ENCODE measurements at places on chromosomes 1 and 21.
A peak's percentile ranks its signal among the peaks of the same experiment; 100 is the strongest.

DNA sequence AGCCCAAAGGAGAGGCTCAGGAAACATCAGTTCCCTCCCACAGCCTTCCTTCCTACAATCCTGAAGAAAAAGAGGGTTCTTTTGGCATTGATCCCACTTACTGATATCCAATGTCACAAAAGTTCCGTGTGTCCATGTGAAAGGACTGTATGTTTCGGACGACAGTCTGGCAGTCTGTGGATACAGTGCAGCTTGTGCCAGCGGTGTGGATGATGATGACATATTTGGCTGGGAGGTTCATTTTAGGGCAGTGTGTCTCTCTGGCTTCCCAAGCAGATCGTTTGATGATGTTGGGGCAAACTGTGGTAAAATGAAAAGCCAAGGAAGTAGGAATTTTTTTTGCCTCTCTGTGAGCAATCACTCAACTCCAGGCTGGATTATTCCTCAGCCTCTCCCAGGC lies 10.4 kb downstream of the PGLYRP3 start:
- no peak for DNase-seq

DNA sequence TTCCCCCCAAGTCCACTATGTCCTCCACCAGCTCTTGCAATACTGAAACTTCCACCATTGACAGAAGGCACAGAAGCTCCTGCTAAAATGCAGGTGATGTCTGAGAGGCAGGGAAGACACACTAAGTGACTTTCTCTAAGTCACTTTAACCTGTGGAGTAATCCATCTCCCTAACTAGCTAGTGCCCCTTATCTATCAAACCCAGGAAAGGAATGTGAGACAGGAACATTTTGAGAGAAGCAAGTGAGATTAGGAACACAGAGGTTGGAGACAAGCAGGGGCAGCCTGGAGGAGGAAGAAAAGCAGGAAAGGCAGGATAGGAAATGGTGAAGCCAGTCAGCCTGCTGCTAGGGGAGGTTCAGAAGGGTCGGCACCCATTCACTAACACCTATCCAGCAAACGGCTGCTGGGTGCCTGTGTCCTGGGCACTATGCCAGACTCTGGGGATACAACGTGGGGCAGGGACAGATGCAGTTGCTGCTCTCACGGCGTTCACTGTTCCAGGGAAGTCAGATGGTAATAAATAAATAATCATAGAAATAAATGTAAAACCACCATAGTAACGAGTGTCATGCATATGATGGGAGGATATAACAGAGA lies 7.0 kb downstream of the GPA33 start:
- no peak for DNase-seq

DNA sequence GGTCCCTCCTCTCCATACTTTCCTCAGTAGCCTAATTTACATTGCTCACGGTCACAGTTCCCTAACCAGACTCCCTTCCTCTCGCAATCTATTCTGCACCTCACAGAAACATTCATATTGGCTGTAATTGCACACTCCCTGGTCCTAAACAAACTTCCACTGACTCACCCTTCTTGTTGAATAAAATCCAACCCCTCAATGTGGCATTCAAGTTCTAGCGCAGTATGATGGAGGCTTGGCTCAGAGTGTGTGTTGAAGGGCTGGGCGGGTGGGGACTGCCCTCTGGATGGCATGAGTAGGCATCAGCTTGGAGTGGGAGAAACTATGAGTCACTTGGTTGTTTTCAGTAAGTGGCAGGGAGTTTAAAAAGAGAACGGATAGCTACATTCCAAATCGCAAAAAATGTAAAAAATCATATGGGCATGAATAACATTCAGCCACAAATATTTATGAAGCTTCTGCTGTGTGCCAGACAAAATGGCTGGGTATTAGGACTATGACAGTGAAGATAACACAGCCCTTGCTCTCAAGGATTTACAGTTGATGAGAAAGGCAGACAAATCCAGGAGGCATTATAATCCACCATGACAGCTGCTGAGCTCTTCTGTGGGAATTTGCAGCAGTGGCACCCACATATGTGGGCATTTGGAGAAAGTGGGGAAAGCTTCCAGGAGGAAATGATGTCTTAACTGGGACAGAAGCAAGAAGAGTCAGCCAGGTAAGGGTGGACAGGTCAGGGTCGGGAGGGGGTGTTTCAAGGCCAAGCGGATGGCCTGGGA lies 42.2 kb upstream of the LYST start:
- DNase-seq: no peak

DNA sequence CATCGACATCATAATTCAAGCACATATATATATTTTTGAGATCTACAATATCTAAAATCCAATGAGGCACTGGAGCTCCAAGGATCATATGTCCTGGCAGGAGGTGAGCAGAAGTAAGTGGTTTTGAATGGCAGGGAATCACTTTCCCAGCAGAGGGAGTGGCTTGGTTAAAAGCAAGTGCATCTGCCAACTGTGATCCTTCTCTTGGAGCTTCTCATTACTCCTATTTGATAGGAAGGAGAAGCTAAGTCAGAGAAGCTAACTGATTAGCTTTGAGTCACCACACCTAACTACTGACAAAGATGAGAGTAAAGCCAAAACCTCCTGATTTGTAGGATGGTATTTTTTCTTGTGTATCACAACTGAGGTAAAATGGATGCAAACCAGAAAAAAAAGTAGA lies 55.0 kb downstream of the ALG14 start:
- DNase-seq: no peak

GRCh38 chr1:88876573-88877365 lies 14.6 kb downstream of the GTF2B start:
- DNase-seq: no peak

DNA sequence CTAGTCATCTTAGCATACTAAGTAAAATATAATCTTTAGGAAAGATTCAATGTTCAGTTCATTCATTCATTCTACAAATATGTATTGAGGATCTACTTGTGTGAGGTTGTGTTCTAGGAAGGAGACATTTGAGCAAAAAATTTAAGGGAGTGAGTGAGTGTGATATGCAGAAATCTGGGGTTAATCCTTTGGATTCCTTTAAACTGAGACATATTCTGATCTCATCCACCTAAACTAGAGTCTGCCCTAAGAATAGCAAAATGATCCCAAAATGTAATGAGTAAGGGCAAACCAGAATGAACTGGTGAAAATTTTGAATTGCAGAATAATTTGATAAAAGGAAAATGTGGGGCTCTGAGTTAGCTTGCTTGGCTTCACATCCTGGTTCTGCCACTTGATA lies 8.6 kb downstream of the UBE2U start:
- no peak for DNase-seq

DNA sequence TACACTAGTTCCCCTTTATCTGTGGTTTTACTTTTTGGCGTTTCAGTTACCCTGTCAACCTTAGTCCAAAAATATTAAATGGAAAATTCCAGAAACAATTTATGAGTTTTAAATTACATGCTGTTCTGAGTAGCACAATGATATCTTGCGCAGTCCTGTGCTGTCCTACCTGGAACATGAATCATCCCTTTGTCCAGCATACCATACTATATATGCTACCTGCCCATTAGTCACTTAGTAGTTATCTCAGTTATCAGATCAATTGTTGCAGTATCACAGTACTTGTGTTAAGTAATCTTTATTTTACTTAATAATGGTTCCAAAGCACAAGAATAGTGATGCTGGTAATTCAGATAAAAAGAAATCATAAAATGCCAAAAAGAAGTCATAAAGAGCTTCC lies 52.7 kb downstream of the AGBL4 start:
- no peak for DNase-seq

- no peak for DNase-seq
These were observed 32.7 kb upstream of the VANGL1 start for GRCh38 chr1:115609021-115609420.

- DNase-seq: no peak
These were observed 274.4 kb downstream of the RYR2 start for GRCh38 chr1:237316352-237316751.

DNA sequence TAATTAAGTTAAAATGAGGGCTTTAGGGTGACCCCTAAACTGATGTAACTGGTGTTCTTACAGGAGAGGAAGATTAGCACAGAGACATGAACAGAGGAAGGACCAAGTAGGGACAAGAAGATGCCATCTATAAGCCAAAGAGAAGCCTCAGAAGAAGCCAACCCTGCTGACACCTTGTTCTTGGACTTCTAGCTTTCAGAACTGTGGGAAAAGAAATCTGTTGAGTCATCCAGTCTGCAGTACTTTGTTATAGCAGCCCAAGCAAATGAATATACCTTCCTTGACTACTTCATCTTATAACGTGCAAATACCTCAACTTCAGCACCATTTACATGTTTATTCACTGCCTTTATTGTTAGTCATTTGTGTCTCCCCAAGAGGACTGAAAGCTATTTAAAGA lies 3.4 kb downstream of the ZBTB21 start:
- DNase-seq: no peak

GRCh38 chr1:230923176-230923575 lies 54.9 kb upstream of the C1orf198 start:
- no peak for DNase-seq

DNA sequence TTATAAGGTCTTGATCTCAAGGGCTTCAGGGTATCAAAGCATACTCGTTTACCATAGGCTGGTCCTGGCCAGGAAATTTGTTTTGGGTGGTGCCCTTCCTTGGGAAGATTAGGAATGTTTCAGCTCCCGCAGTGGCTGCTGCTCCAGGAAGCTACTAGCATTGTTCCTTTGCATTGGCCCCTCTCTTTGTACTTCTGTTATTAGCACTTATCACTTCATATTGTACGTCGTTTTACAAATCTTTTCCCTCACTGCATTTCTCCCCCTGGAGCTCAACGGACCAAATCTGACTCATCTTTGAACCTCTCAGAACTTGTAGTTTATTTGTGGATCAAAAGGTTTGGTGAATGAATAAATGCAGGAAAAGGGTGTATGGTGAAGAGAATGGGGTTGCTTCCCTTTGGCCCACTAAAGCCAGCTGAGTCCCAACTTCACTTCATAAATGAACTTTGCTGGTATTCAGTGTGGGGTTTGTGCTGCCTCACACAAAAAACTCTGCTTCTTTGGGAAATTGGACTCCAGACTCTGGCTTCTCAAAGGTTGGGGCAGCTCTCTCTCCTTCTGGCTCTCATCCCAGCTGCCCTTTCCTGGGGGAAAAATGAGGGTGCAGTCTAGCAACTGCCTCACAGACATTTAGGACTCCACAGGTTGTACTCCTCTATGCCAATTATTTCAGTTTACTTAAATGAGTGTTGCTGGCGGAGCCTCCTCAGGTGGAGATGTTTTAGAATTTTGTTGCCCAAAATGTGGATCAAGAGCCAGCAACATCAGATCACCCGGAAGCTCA lies 5.9 kb downstream of the GNAT2 start:
- DNase-seq: no peak

DNA sequence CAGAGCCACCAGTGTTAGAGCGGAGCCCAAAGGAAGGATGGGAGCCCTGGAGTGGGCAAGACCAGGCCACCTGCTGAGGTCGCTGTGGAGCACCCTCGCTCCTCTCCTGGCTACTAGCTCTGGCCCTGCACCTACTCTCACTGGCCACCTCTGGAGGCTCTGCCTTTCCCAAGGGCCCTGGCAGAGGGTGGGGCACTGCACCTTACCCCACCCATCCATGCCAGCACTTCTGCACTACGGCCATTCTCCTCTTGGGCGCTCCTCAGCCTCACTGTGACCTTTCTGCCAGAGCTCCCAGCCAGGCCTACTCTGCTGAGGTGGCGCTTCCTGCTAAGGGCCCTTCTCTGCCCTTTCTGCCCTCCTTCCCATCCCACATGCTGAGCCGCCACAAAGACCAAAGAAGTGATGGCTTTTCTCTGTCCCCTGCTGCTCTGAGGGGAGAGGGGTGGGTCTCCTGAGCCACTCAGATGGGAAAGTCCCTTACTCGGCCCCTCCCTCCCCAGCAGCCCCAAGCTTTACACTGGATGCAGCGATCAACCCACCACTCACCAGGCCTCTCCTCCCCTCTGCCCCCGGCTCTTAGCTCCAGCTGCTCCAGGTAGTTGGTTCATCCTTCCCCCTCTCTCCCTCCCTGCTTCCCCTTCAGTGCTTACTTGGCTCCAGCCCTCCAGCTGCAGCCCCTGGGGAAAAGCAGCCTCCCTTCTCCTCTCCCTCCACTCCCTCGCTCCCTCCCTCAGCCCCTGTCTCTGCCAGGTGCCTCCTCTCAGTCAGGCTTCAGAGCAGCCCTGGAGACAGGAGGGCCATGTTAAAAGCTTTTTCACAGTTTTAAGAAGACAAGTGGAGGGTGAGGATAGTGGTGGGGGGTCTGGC lies 14.8 kb upstream of the TMEM222 start:
- no peak for DNase-seq

DNA sequence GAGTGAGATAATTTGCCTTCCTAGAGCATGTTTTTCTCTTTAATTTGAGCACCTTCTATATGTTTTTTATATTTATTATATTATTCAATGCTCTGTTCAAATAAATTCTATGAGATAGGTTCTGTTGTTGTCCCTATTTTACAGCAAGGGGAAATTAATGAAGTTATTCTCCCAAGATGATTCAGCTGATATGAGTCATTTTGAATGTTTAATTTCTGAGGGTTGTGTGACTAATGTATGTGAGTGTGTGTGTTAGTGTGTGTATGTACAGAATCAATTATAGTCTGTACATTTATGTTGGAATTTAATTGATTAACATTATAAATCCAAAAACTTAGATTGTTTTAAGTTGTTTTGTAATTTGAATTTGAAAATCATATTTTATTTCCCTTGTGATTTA lies 1536.7 kb upstream of the B3GALT2 start:
- DNase-seq: no peak

DNA sequence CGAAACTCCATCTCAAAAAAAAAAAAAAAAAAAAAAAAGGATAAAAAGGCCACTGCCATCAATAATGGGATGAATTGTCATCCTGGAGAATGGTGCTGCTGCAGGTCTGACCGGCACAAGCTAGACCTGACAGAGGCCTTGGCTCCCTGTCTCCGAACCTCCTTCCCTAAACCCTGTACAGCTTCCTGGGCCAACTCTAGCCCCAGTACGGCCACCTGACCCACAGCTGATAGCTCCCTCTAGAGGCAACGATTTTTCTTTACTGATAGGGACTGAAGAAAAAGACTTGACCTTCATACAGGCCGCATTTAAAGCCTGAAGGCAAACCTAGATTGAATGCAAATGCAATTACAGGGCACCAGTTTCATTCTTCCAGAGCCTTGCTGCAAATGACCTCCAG lies 30.7 kb downstream of the NOL9 start:
- peak; percentile 43 for DNase-seq

DNA sequence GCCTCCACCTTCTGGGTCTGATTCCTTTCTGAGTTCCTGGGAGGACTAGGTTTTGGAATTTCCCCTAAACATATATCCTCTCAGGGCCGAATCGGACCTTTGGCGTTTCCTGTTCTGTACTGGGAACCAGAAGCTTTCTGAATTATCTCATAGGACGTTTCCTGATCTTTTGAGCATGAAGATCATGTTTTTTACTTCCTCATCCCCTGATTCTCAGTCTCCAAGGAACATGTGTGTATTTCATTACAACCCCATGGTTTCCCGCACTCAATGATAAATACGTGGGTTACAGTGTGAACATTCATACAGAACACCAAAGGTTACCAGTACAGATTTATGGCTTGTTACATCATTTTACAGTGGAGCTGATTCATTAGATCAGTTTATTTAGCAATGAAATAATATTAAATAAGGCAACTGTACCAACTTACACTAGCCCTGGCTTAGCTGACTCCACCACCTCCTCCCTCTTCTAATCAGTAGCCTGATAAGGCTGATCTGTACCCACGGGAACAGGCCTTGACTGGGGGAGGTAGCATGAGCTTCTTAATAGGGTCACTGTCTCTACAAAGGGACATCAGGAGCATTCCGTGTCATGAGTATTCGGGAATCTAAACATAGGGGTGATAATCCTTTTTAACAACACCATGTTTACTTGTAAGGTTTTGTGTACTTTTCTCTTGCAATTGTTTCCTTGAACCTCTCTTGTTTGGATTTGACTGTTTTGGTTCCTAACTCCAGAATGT lies 57.8 kb upstream of the ERRFI1 start:
- DNase-seq: no peak

GRCh38 chr21:30482130-30482529 lies 2.0 kb upstream of the KRTAP19-1 start:
- DNase-seq: no peak

Measured in D721Med (cell line).